ENCODE measurements at places on chromosomes 16 and 17.

- H3K4me3 ChIP-seq: no peak overlapping the region
- H3K4me1 ChIP-seq: peaks cover 62% of the 10 kb centered on the region
- no peak for DNase-seq
- H3K27ac ChIP-seq: peak overlapping the region; percentile 78
- H3K27me3 ChIP-seq: no peaks in the 10 kb centered on the region
These were observed 20.2 kb downstream of the KNOP1 start for GRCh38 chr16:19697756-19698318.

DNA sequence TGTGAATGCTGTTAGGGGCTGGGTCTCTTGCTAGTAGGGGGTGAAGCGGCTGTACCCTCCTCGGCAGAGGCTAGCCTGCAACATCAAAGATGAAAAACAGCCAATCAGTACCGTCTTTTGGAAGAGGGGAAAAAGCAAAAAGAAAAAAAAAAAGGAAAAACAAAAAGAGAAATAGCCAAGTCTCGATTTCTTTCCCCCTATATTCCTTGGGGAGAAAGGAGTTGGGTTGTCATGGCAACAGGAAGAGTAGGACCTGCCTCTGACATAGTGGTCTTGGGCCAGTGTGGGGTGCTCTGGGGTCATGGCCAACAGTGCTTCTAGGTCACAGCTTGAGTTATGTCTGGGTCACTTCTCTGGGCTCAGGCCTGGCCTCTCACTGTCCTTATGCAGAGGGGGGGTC is 17.9 kb downstream of the ENGASE start:
- no peak for DNase-seq
- no peak overlapping the region for H3K27ac ChIP-seq
- H3K27me3 ChIP-seq: peaks cover 4% of the 10 kb centered on the region
- H3K4me3 ChIP-seq: no peak overlapping the region
- H3K36me3 ChIP-seq: no peaks in the 10 kb centered on the region
- H3K4me1 ChIP-seq: peaks cover 36% of the 10 kb centered on the region

DNA sequence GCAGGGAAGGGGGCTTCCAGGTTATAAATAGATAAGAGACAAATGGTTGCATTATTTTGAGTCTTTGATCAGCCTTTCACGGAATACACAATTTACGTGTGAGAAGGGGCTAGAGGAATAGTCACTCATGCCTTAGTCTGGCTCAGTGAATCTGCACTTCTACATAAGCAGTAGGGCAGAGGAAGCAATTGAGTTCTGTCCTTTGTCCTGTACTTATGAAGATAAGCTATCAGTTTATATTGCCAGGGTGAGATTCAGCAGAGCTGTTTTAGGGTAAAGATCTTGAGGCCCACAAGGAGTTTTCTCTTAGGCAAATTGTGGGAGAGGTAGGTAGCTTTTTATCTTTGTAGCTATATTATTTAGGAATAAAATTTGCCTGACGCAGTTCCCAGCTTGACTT is 33.3 kb downstream of the TOM1L1 start:
- H3K27me3 ChIP-seq: no peaks in the 10 kb centered on the region
- H3K27ac ChIP-seq: no peak overlapping the region
- H3K4me3 ChIP-seq: no peak overlapping the region
- H3K4me1 ChIP-seq: no peaks in the 10 kb centered on the region
- DNase-seq: no peak

- no peaks in the 10 kb centered on the region for H3K27me3 ChIP-seq
- H3K4me1 ChIP-seq: no peaks in the 10 kb centered on the region
- no peak overlapping the region for H3K4me3 ChIP-seq
- no peak for DNase-seq
- no peak overlapping the region for H3K27ac ChIP-seq
- H3K36me3 ChIP-seq: no peaks in the 10 kb centered on the region
These were observed 12.4 kb downstream of the TEX14 start for GRCh38 chr17:58679263-58680037.

- H3K4me1 ChIP-seq: no peaks in the 10 kb centered on the region
- H3K4me3 ChIP-seq: no peak overlapping the region
- no peaks in the 10 kb centered on the region for H3K36me3 ChIP-seq
- H3K27me3 ChIP-seq: no peaks in the 10 kb centered on the region
- no peak for DNase-seq
These were observed 809 bp downstream of the C16orf90 start for GRCh38 chr16:3494386-3494973.

GRCh38 chr17:46773676-46774075 is 44.8 kb downstream of the WNT3 start:
- no peak overlapping the region for H3K4me3 ChIP-seq
- H3K27me3 ChIP-seq: no peaks in the 10 kb centered on the region
- H3K27ac ChIP-seq: no peak overlapping the region

GRCh38 chr17:69404399-69404798 is 10.1 kb upstream of the MAP2K6 start:
- no peak overlapping the region for H3K4me3 ChIP-seq
- no peaks in the 10 kb centered on the region for H3K4me1 ChIP-seq
- no peak for DNase-seq
- no peaks in the 10 kb centered on the region for H3K36me3 ChIP-seq

DNA sequence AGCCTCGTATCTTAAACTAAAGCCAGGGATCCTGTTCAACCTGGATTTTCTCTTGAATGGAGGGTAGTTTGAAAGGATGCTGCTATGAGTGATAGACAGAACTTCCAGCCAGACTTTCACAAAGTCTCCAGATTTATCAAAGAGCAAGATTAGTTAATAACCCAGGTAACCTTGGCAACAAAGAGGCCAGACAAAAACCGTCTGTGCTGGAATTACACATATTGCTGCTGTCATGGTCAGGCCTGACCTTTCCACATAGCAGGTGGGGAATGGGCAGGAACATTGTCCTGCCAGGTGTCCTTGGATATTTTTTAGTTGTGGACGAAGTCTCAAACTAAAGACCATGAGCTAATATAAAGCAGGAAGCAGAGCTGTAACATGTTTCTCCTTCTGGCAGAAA is 52.5 kb downstream of the HLF start:
- peak overlapping the region; percentile 71 for H3K27ac ChIP-seq
- no peak for DNase-seq
- peaks cover 15% of the 10 kb centered on the region for H3K4me1 ChIP-seq
- no peak overlapping the region for H3K4me3 ChIP-seq
- no peaks in the 10 kb centered on the region for H3K36me3 ChIP-seq
- no peaks in the 10 kb centered on the region for H3K27me3 ChIP-seq

- H3K27ac ChIP-seq: no peak overlapping the region
- no peaks in the 10 kb centered on the region for H3K36me3 ChIP-seq
- H3K27me3 ChIP-seq: no peaks in the 10 kb centered on the region
- no peak overlapping the region for H3K4me3 ChIP-seq
These were observed 89.9 kb upstream of the EEF2KMT start for GRCh38 chr16:5187402-5187952.

GRCh38 chr17:34113089-34113488 is 142.0 kb upstream of the CCL2 start:
- no peaks in the 10 kb centered on the region for H3K27me3 ChIP-seq
- no peak overlapping the region for H3K27ac ChIP-seq
- no peak for DNase-seq
- H3K4me1 ChIP-seq: peaks cover 11% of the 10 kb centered on the region
- H3K36me3 ChIP-seq: no peaks in the 10 kb centered on the region
- no peak overlapping the region for H3K4me3 ChIP-seq

DNA sequence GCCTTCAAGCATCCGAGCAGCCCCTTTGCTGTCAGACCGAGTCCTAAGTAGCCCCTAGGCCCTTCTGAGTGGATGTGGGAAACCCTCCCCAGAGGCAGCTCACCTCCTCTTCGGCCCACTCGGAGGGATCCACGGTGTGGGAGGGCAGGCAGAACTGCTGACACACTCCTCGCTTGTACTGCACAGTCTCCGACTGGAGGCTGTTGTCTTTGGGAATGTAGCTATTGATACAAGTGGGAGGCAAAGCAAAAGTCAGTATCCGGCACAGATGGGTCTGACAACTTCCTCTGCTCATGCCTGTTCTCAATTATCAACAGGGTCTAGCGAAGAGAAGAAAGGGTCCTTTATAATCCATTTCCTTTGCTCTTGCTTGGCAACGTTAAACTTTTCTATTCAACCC is 25.9 kb upstream of the FOXJ1 start:
- H3K36me3 ChIP-seq: no peaks in the 10 kb centered on the region
- H3K27ac ChIP-seq: no peak overlapping the region
- no peak overlapping the region for H3K4me3 ChIP-seq

DNA sequence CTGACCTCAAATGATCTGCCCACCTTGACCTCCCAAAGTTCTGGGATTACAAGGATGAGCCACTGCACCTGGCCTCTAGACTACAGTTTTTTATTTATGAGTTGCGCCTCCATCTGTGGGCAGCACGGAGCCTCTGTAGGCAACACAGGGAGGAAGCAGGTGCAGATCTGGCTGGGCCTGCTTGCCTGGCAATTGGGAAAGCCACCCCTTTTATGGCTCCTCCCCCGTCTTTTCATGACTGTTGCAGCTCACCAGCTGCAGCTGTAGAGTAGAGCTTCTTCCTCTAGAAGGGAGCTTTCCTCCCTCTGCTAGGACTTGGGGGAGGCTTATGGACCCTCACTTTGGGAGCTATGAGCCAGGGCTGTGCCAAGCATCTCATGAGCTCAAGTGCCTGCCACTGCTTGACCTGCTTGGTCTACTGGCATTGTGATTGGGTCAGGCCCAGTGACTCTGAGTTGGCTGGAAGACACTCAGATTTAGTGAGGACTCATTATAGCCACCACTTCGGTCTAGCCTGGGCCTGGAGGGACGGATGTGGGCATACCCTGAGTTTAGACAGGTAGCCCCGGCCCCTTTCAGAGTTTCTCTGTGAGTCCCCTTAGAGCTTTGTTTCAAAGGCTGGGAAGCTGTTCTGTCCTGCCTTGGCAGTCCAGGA is 6.9 kb upstream of the SLC7A6 start:
- H3K27me3 ChIP-seq: no peaks in the 10 kb centered on the region
- no peak for DNase-seq

DNA sequence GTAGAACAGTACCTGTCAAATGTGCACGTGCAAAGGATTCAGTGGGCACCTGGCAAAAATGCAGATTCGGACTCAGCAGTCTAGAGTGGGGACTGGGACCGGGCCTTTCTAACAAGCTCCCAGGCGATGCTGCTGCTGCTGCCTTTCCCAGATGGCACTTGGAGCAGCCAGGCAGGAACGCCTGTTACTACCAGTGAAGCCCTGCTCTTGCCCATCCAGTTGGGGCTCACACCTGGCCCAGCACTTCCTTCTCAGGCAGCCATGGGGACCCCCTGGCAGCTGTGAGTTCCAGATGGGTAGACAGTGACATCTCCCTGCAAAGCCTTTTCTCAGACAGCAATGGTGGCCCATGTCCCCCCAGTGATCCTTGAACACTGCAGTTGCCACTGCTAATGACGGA is 30.4 kb downstream of the KDM8 start:
- H3K27ac ChIP-seq: peak overlapping the region; percentile 85
- peaks cover 48% of the 10 kb centered on the region for H3K4me1 ChIP-seq
- H3K27me3 ChIP-seq: no peaks in the 10 kb centered on the region
- no peak overlapping the region for H3K4me3 ChIP-seq
- DNase-seq: no peak
- peaks cover 50% of the 10 kb centered on the region for H3K36me3 ChIP-seq

DNA sequence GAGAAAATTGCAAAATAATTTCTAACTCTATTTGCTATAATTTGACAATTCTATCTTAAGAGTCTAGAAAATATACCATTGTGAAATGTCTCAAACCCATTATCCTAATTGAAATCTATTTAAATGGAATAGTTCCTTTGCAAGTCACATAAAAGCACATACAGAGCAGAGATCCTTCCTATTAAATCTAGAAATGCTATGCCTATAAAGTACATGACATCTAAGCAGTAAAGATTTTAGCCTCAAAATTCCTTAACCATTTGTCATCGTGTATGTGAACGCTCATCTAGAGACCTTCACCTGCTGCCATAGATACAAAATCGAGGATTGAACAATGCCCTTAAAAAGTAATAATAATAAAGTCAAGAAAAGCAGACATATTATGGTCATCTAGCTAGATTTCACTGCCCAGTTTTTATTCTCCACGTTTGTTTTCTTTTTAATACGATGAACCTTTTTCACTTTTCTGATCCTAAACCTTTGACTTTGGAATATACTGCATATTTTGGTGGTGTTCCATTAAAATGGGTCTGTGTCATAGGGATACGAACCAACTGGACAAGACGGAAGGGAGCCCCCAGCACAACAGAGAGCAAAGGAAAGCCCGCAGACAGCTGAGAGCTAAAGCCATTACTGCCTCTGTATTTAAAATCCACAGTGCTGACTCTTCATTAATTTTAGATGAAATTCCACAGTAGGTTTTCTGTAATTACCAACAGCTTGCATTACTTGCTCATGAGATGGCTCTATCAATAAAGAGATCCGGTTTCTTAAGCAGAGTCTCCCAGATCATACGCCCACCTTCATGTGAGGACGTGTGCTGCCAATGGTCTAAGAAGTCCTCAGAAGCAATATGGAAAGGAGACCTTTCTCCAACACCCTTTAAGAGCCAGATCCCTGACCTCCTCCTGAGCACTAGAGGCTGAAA is 17.6 kb downstream of the TEX2 start:
- H3K36me3 ChIP-seq: no peaks in the 10 kb centered on the region
- peaks cover 18% of the 10 kb centered on the region for H3K4me1 ChIP-seq
- DNase-seq: no peak
- H3K4me3 ChIP-seq: no peak overlapping the region
- no peak overlapping the region for H3K27ac ChIP-seq

DNA sequence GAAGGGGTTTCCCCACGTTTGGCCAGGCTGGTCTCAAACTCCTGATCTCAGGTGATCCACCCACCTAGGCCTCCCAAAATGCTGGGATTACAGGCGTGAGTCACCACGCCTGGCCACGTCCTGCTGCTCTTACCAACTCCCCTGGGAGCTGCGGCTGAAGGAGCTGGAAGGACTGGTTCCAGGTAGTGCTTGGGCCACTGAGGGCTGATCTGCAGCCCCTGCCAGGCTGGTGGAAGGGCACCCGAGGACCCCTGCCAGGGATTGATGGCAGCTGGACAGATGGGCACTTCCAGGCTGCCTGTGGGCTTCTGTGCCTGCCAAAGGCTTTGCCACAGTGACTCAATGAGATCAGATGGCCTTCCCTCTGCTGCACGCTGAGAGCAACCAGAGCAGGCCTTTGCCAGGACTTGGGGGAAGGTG is 2.3 kb downstream of the OXLD1 start:
- H3K27me3 ChIP-seq: no peaks in the 10 kb centered on the region
- H3K4me3 ChIP-seq: no peak overlapping the region
- H3K4me1 ChIP-seq: peaks cover 77% of the 10 kb centered on the region
- H3K36me3 ChIP-seq: peaks cover 3% of the 10 kb centered on the region
- DNase-seq: no peak

GRCh38 chr16:11978080-11978479 is 1.5 kb downstream of the SNX29 start:
- H3K4me3 ChIP-seq: peak overlapping the region; percentile 90
- peaks cover 12% of the 10 kb centered on the region for H3K4me1 ChIP-seq
- no peaks in the 10 kb centered on the region for H3K36me3 ChIP-seq
- no peaks in the 10 kb centered on the region for H3K27me3 ChIP-seq
- no peak for DNase-seq
- H3K27ac ChIP-seq: peak overlapping the region; percentile 94
